ENCODE measurements at places on chromosomes 12 and 14.
A peak's percentile ranks its signal among the peaks of the same experiment; 100 is the strongest.

- peak; percentile 30 for DNase-seq
Measured at GRCh38 chr14:56205881-56206280, 87.7 kb downstream of the PELI2 start.

DNA sequence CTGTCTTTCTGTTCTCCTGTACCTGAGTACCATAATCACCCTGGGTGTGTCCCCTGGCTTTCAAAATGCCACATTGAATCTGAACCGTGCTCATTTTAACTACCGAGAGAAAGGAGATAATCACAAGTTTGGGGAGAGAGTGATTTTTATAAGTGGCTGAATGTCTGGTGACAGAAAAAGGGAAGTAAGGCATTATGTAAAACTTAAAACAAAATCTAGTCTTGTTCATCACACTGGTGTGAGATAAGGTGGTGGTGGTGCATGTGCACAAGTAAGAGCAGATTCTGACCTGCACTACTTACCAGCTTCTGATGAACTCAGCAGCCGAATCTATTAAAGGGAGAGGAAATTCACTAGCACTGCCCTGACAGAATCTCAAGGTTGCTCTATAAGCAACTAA lies 56.3 kb downstream of the SPPL3 start:
- DNase-seq = peak; percentile 84

DNA sequence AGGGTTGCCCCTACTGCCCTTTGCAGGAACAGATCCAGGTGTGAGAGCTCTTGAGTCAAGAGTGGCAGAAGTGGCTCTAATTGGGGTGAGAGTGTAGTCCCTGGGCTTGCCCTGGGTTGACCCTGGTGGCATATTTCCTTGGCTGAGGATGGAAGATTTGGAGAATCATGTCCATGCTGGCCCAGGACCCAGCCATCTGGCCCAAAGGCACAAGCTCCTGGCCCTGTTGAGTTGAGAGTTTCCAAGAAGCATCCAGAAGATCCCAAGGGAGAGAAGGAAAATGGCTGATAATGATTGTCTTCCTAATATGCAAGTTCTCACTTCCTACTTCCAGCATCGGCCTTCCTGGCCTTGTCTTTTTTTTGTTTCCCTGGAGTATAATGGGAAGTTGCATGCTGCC lies 55.5 kb upstream of the SRSF5 start:
- DNase-seq = no peak

DNA sequence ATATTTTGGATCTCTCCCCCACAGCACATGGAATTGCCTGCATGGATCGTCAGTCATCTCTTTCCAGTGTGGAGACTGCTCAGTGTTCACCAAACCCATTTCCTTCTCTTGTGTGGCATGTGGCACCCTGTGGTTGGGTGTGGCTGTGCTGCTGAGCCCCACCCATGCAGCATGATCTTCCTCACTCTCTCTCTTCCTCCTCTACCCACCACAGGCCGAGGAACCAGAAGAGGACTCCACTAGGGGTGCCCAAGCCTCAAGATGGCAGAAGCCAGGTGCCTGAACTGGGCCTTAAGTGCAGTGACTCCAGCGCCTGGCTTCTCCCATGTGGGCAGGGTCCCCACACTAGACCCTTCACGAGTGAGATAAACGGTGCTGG lies 66.8 kb upstream of the GPR68 start:
- no peak for DNase-seq

DNA sequence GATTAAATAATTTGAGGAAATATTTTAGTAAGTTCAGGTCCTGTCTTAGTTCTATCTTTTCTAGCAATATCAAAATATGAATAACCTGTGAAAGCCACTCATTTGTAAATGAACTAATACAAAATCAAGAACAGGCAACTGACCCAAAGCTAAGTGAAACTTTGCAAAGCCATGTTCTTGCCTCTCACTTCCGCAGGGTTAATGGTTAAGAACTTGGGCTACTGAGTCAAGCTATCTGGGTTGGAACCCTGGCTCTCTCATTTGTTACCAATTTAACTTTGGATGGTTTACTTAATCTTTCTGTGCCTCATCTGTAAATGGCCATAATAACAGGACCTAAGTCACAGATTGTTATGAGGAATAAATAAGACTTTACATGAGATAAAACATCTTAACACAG lies 2.8 kb downstream of the KIF21A start:
- DNase-seq = no peak

DNA sequence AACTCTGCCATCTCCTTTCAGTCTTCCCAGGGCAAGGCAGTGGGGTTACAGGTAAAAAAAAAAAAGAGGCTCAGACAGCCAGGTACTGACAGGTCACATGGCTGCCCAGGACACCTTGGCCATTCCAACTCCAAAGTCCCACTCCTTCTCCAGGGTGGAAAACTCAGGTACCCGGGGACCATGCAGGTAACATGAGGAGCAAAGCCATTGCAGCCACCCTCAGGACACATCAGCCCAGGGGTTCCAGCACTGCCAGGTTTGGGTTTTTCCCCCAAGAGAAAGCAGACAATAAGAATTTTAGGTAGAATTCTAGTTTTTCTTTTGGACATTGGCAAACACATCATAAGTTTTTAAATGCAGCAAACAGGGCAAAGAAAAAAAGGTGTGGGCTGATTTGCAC lies 15.3 kb downstream of the FAM222A start:
- DNase-seq = no peak

- peak; percentile 44 for DNase-seq
Measured at GRCh38 chr14:65940056-65940735, 527.7 kb downstream of the FUT8 start.

- DNase-seq = no peak
Measured at GRCh38 chr12:78928200-78929074, 63.9 kb downstream of the SYT1 start.

- peak; percentile 67 for DNase-seq
Measured at GRCh38 chr12:22047494-22047893, 1.5 kb downstream of the CMAS start.

- DNase-seq = no peak
Measured at GRCh38 chr12:51013441-51013840, 12.7 kb downstream of the SLC11A2 start.

- peak; percentile 62 for DNase-seq
Measured at GRCh38 chr12:81992461-81992860, 233.3 kb upstream of the PPFIA2 start.

DNA sequence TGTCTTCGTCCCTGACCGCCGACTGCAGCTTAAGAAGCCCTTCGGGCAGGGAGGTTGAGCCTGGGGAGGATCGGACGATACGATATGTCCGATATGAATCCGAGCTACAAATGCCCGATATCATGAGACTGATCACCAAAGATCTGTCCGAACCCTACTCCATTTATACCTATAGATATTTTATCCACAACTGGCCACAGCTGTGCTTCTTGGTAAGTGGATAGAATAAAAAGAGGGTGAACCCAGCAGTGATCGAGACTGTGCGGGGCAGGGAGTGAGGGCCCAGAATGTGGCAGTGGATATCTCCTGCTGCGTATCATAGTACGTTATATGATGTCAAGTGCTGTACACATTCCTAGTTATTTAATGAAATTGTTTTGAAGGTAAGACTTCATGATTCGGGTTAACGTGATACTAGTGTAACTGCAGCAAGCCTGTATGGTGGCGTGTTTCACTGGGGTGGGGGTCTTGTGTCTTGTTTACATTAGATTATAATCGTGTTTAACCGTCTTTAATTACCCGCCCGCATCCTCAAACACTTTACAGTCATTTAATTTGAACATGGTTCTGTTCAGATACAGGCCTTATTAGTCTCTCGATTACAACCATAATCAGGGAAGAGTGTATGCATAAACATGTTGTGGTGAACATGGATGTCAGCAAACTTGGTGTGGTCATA lies 1.3 kb downstream of the NAA30 start:
- DNase-seq = peak; percentile 60

DNA sequence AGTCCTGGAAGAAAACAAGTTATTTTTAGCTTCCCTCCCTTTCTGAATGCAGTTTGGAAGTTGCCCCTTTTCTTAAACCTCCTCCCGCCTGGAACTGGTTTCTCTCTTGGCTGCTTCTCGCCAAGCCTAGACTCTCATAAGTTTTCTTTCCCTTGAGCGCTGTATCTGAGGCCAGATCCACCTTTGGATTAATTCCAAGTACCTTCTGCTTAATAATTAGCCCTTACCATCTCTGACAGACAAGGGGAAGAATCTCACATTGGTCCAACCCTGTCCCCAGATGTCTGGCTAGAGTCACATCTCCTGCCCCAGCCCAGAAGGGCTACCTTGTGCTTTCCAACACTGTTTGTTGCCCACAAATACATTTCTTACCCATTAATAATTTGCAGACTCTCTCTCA lies 161.8 kb upstream of the RGS6 start:
- no peak for DNase-seq

DNA sequence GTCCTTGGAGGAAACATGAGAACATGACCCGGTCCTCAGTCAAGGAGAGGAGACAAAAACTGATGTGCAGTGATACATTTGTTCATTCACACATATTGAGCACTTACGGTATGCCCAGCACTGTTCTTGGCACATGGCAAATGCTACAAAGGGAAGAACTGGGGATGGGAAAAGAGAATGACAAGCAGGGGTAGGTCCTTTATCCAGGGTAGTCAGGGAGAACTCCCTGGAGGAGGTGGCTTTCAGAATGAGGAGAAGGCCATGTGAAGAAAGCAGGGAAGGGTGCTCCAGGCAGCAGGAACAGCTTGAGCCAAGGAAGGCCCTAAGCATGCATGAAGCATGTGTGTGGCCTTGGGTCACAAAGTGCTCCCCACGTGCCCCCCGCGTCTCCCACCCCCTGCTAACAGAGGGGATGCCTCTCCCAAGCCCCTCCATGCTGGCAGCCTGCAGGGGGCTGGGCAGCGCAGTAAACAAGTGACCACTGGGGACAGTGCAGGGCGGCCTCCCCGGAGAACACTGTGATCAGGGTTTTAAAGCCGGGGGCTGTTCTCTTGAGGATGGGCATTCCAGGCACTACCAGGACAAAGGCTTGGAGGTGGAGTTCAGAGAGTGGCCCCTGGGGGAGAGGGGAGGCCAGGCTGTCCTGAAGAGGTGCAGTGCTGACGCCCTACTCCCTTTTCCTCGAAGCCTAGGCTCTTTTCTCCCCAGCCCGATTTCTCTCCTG lies 71.0 kb downstream of the PHETA1 start:
- no peak for DNase-seq

GRCh38 chr12:113056631-113057488 lies at the start of gene DTX1:
DTX1 (plus strand) TSS chr12:113056730; CDS start chr12:113058193, 1,463 bp downstream.
- DNase-seq = no peak

GRCh38 chr14:61553730-61554641 lies 141.3 kb upstream of the HIF1A start:
- DNase-seq = peak; percentile 5

GRCh38 chr14:81535396-81536164 lies 1.9 kb upstream of the SEL1L start:
- peak; percentile 23 for DNase-seq

DNA sequence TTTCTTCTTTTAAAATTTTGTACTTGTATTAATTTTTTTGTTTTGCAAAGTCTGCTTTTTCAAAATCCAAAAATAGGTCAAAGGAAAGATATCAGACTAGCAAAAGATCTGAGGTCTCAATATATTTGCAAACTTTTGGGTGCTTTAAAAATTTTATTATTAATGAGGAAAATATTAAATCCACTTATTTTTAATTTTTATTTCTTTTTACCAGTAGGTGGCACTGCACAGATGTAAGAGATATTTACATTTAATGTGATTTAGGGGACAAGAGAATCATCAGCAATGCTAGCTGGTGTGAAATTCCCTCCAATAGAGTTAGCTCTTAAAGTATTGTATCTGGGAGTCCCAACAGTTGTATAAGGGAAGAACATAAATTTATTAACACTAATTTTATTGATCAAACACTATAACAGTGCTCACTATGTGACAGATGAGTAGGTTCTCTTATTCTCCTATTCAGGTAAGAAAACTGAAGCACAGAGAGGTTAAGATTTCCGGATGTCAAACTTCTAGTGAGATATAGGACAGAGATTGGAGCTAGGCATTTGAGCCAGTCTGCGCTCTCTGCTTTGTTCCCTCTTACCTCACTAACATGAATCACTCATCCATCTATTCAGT lies 30.5 kb downstream of the ALX1 start:
- DNase-seq = peak; percentile 42

DNA sequence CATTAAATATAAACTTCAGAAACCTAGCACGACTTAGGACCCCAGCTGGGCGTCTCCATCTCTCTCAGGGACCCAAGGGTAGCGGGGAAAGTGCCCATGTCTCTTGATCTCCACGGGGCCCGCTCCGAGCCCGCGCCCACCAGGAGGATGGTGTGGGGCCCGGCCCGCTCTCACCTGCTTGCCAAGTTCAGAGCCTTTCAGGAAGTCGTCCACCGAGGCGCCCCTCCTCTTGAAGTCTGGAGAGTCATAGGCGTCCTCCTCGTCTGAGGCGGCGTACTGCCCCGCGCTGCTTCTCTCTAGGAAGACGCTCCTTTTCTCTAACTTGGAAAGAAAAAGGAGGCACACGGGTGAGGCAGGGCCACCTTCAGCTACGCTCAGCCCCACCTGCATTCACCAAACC lies 96.9 kb downstream of the PIWIL1 start:
- DNase-seq = no peak

DNA sequence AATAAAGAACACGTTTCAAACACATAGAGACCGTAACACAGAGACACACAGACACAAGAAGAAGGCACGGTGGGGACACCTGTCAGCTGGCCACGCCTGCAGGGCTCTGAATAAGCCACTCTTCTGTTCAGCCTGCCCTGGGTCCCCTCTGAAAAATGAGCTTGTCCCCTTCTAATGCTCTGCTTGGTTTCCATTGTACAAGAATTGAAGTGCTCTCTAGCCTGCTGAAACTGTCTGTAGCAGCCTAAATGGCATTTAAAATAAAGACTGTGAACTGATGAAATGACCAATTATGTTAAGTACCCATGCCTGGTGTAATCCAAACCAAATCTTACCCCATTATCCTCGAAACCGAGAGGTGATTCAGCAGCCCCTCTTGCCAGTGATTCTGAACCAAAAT lies 139.8 kb downstream of the FOXN3 start:
- DNase-seq = no peak

DNA sequence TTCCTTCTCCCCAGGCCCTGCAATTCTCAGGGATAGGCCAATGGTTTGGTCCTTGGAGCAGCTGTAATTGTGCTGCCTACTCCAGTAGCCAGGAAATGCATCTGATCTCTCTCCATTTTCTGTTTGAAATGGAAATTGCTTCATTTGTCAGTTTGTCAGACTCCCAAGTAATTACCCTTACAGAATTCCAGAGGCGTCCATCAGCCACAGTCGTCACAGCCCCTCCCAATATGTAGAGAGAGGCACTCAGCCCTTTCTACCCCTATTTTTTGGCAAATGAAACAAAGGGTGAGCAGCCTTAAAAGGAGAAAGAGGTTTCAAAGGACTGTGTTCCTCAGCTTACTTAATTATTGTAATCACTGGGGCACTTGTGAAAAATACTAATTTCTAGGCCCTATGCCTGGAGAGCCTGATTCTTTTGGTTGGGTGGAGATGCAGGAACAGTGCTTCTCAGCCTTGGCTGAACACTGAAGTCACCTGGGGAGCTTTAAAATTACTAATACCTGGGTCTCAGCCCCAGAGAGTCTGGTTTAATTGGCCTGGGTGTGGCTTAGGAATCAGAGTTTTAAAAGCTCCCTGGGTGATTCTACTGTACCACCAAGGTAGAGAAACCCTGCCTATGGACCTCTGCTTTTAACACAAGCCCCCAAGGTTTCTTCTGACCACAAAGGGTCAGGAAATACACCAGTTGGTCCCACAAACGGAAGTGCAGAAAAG lies 190.0 kb downstream of the EMP1 start:
- no peak for DNase-seq

Measured in OCI-M1 (cell line).